ENCODE measurements at places on chromosomes 7 and 10.
A peak's percentile ranks its signal among the peaks of the same experiment; 100 is the strongest.

GRCh38 chr7:15245831-15246230 lies 316.0 kb downstream of the AGMO start:
- no peak for DNase-seq

GRCh38 chr7:44524811-44525388 lies 16.2 kb downstream of the NPC1L1 start:
- DNase-seq, result no peak

DNA sequence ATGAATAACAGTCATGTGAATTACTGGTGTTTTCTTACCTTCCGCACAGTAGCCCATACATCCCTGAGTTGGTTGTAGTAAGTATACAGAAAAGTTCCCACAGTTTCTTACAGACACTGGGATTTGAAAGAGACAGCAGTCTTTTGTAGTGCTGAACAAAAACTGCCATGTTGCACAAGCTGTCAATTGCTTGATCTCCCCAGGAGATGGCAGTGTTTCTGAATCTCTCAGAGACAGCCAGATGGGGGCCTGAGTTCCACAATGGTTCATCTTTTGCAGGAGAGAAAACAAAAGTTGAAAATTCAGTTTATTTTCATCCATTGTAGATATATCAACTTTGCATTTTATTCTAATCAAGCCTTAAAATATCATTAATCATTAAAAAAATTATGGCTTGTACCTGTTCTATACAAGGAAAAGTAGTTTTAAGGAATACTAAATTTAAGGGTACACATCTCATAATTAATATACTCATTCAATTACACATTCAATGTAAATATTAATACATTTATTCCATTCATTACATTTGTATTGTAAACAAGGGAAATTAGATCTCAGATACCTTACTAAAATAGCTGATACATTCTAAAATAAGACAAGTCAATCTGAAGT lies 14.5 kb downstream of the VWDE start:
- DNase-seq, result peak; percentile 20

- DNase-seq, result no peak
Observed at GRCh38 chr7:64640504-64640903, 25.4 kb upstream of the ZNF107 start.

- DNase-seq, result no peak
Observed at GRCh38 chr7:11193131-11193867, 219.6 kb downstream of the PHF14 start.

DNA sequence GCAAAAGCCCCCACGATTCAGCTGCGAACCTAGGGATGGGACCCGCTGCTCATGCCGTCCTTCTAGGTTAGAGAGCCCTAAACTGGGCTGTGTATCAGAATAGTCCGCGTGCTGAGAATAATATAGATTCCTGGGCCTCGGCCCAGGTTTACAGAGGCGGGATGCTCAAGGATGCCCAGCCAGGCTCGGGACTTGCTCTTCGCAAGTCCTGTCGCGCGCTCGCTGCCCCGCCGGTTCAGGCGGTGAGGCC lies 266 bp upstream of the STMP1 start:
- DNase-seq, result no peak

GRCh38 chr10:58475322-58476277 lies 37.1 kb upstream of the BICC1 start:
- no peak for DNase-seq

DNA sequence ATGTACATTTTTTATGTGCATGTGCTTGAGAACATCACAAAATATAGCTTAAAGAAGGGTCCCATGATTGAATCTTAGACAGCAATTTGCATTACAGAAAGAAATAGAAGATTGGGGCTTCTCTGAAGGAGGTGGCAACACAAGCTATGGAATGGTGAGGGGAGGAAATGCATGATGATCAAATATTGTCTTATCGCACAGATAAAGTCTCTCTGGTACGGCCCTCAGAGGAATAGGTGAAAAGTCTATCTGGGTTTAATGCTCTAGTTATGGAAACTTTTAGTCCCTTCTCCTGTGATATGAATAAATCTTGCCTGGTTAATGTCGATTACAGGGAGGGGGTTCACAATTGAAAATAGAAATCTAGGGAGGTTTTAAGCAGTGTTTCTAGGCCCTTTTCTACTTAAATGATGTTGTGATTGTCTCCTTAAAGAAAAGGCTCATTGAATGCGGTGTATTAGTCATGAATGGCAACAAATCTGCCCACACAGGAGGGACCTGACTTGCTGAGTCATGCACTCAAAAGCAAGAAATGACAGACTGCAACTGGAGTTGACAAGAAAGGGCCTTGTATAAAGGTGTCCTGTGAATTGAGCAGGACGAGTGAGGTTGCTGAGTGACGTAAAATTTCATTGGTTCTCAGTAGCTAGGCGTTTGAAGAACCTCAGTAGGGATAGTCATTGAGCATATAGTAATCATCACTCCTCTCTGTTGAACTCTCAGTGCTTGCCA lies 133.4 kb upstream of the CSTF2T start:
- peak; percentile 6 for DNase-seq

DNA sequence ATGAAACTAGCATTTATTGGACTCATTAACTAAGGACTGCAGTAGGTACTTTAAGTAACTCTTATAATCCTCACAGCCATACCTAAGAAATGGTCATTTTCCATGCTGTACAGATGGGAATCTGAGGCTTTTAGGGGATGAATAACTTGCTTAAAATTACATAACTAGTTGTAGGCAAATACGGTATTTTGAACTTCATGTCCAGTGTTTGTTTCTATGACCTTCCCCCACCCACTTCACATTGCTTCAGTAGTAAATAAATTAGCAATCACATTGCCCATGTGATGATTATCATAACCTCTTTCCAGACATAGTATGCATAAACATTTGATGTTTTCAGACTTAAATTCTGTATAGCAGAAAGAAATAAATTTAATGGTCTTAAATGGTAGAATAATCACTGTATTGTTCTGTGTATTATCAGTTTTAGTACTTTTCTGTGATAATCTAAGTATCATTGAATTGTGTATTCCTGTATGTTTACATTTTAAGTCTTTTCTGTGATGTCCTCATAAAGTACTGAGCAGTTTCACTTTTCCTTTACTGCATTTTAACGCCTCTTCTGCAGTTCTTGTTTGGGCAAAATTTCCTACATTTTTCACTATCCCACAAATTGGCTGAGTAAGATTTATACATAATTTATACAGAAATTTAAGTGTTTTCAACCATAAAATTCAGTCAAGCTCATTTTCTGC lies 48.3 kb downstream of the ANKIB1 start:
- no peak for DNase-seq

GRCh38 chr7:92723205-92723604 lies 113.2 kb downstream of the CDK6 start:
- no peak for DNase-seq

- peak; percentile 72 for DNase-seq
Observed at GRCh38 chr7:80918909-80919721, at the start of gene SEMA3C. Gene SEMA3C, minus strand, starts transcription at chr7:80919051. Its CDS starts 2,270 bp downstream, at chr7:80916781.

DNA sequence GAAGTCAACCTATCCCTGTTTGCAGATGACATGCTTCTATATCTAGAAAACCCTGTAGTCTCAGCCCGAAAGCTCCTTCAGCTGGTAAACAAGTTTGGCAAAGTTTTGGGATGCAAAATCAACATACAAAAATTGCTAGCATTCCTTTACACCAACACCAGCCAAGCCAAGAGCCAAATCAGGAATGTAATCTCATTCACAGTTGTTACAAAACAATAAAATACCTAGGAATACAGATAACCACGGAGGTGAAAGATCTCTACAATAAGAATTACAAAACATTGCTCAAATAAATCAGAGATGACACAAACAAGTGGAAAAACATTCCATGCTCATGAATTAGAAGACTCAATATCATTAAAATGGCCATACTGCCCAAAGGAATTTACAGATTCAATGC lies 50.4 kb upstream of the ZNF365 start:
- no peak for DNase-seq

GRCh38 chr7:150717814-150718420 lies 1.5 kb downstream of the GIMAP1 start:
- DNase-seq, result no peak

GRCh38 chr10:75531571-75532031 lies 100.2 kb downstream of the LRMDA start:
- DNase-seq, result no peak

DNA sequence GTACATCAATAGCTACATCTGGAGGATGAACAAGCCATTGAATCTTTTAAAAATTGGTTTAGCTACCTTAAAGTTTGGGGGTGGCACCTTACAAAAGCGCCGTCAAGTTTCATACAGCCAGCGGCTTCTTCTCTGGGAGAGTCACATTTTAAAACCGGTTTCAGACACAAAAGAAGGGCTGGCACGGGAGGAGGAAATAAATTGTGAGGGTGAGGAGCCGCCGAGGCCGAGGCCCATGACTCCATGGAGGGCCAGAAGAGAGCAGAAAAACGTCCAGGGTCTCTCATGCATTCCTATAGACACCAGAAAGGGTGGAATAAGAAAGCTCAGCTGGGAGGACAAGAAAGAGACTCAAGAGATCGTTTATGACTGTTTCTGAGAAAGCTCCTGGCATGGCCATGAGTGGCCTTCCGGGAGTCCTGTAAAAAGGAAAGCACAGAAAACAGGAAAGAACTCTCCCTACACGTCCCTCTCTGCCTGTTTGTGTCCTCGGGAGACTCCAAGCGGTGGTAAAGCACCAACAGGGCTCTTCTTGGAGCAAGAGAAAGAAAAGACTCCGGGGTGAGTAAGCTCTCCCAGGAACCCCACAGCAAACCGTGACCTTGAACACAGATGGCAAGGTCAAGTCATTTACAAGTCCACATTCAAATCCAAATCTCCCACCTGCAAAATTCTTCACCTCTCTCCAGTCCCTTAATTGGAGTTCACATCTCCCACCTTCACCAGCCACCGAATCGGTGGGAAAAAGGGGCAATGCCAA lies 1.8 kb downstream of the FRAT2 start:
- DNase-seq, result peak; percentile 61

DNA sequence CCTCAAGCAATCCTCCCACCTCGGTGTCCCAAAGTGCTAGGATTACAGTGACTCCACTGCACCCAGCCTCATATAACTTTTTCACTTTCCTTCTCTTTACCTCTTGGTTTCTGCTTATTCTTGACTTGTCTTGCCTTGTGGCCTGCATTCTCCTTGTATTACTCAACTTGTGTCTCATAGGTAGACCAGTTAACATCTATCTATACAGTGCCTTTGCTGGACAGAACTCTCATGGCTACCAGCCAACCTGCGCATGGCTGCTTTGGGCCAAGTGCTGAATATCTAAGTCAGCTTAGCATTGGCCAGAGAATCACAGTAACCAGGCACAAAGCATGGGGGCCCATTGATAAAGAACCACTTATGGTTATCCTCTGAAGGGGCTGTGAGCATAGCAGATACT lies 42.6 kb upstream of the ZNRF2 start:
- DNase-seq, result no peak

GRCh38 chr10:4830551-4830950 lies 4.5 kb downstream of the AKR1E2 start:
- DNase-seq, result no peak

GRCh38 chr10:11881030-11881476 lies 57.9 kb downstream of the PROSER2 start:
- no peak for DNase-seq

- no peak for DNase-seq
Observed at GRCh38 chr7:143395187-143396149, 13.2 kb downstream of the EPHA1 start.

DNA sequence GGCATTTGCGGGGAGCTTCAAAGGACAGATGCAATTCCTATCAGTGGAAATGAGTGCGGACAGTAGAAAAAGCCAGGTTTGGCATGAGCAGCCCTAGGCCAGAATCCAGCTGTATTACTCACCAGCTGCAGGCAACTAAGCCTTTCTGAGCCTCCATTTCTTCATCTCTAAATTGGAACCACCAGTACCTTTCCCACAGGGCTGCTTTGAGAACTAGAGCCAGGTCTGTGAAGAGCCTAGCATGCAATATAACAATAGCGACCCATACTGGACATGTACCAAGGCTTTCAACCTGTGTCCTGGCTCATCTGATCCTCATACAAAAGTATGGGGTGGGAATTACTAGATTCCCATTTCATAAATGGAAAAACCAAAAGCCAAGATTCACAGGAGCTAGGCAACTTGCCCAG lies 101.0 kb downstream of the GSAP start:
- DNase-seq, result no peak

DNA sequence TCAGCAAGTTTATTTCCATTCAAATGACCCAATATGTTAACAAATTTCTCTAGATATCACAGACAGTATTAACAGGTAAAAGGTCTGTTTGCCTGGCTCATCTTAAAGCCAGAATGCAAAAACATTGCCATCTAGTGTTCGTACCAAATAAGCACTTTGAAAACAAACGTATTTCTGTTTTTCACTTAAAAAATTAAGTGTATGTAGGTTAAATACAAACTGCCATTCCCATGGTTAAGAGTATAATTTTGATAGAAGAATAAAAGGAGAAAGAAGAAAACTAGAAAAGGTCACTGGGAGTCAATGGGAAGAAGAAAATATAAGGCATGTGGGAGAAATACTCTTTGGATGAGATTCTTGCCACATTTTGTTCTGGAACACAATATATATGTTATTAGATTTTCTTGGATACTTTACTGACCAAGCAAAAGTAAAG lies 51.0 kb downstream of the ORC5 start:
- DNase-seq, result no peak

- no peak for DNase-seq
Observed at GRCh38 chr7:40009301-40009700, 59.2 kb downstream of the CDK13 start.

Data from HFF-Myc (cell line).